ENCODE measurements at places on chromosomes 4 and X.
A peak's percentile ranks its signal among the peaks of the same experiment; 100 is the strongest.

DNA sequence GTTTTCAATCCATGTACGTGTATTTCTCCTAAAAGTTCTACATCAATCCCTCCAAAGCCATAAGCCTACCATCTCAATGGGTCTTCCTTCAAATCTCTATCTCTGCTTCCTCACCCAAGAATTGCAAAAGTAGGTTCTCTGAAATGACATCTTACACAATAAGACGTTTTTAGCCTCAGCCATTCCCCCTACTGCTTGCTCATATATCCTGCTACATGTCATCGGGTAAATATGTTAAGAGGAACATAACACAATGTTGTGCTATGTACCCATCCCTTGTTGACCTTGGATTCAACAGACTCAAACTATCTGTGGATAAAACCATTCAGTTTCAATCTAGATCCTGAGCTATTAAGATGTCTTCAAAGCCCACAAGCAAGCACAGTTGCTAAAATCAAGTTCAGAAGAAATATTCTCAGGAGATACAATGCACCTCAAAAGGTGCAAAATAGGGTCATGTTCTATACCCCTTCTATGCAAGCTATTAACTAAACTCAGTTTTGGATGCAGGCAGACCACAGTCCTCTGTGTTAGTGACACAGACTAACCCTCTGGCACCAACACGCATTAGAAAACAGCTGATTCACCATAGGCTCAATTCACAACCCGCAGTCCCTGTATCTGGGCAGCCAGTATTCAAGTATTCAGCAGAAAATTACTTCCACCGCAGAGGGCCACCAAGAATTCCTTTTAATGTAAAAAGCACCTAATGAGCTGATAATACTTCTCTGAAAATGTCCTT is 56.8 kb downstream of the CD99L2 start:
- DNase-seq, result peak; percentile 47

- no peak for DNase-seq
These were observed 6.8 kb upstream of the OCIAD2 start for GRCh38 chr4:48913346-48913745.

- DNase-seq, result peak; percentile 71
These were observed 9.1 kb downstream of the WFS1 start for GRCh38 chr4:6278801-6279197.

DNA sequence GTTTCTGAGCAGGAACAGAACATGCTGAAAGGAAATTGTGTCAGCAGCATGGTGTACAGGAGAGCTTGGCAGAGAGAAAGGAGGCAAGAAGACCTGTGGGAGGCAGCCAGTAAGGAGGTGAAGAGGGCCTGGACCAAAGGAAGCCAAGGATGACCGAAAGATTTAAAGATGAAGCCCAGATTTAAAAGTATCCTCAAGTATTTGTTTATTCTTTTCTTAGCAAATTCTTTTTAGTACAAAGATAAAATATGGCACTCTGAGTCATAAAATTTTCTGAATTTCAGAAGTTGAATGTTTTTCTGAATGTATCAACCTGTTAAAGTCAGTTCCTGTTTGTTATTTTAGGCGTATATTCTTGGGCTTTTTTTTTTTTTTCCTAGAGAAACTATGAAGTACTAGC is 3.5 kb downstream of the PKD2 start:
- DNase-seq, result no peak

GRCh38 chr4:126061655-126062054 is 746.9 kb downstream of the FAT4 start:
- no peak for DNase-seq

DNA sequence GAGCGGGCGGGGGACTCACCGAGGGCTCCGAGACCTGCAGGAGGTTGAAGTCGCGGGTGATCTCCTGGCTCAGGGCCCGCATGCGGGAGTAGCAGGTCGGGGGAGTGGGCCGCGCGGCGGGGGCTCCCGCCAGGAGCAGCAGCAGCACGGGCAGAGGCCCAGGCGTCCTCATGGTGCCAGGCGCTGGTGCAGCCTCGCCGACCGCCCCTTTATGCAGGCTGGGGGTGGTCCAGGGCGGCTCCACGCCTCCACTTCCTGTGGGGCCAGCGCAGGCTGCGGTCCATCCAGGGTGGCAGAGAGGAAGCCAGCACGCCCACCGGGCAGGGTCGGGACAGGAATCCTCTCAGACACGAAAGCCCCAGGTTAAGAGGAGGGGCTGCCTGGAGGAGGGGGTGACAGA is at the start of gene CYTL1:
Gene CYTL1, minus strand, starts transcription at position 185 of the 400 bp plus-strand sequence. Its CDS starts 13 bp downstream, at position 172.
- no peak for DNase-seq

DNA sequence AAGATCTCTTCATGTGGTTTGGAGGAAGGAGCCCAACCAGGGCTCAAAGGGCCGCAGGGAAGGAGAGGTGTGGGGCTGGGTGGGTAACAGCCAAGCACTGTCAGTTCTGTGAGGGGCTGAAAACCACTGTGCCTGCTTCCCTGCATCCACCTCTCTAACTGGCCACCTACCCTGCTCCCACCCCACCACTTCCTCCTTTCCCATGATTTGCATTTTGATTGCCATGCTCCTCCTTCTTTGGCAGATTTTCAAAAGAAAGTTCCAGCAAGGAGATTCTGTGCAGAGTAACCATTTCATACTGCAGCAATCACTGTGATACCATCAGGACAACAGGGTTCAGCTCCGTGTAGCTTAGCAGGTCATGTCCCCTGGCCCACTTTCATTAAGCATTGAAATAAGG is 1.8 kb downstream of the ZNF674 start:
- no peak for DNase-seq

DNA sequence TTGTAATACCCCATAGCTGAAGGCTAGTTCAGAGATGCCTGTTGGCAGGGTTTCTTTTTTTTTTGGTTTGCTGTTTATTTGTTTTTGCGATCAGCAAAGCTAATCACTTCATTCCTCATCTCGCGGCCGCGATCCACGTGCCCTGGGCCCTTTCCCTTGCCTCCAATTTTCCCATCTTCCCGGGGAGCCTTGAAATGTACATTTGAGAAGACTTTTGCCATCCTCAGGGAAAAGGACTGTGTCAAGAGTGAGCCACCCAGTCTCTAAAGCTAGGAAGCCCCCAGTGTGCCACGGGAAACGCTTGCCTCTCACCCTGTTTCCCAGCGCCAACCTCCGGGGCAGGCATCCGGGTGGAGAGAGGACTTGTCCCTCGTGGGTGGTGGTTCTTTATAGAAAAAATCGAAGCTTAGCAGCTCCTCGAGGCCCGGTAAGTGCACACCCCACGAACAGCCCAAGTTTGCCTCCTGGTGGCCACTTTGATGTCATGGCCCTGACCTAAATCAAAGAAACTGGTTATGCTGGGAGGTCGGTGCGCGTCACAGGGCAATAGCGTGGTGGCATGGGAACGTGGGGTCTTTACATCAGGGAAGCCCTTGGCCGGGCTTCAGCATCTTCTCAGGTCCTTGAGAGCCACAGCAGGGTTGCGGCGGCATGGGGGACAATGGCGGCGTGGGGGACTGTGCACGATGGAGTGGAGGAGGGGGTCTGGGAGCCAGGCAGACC is 42.0 kb downstream of the MAP7D3 start:
- DNase-seq, result no peak

GRCh38 chr4:90357117-90357710 is 230.0 kb downstream of the CCSER1 start:
- peak; percentile 29 for DNase-seq

DNA sequence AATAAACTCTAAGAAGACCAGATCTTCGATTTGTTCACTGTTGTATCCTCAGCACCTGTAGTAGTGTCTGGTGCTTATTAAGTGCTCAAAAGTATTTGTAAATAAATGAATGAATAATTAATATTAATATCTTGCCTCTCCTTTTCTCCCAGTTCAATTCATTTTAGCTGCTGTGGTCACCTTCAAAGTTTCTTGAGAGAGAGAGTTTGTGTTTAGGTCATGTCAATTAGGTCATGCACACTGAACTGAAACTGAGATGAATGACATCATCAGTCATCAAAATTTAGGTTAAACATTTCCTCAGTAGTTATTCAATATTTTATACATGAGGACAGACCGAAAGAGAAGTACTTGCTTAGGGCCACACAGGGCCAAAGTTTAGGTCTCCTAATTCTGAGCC is 73.5 kb downstream of the ANXA3 start:
- DNase-seq, result no peak

DNA sequence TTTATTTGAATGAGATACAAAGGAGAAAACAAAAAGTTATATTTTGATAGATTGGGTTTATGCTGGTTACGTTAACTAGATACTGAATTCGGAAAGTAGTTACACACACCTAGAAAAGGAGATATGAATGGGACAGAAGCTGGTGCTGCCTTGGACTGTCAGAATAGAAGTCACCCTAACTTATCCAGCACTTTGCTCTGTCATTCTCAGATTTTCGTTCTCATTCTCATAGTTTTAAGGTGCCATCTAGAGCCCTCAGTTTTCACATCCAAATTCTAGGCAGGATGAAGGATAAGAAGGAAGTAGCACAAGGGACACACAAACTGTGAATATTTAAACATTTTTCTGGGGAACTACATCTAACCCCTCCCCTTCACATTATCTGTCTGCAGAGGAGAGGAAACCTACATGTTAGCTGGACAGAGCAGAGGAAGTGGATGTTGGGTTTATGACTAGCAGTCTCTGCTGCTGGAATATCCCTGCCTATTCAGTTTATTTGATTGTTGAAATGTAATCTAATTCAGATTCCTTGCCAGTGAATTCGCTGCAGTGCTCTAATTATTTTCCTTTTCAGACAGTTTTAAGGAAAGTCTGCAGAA is 521.9 kb downstream of the FAT4 start:
- no peak for DNase-seq

DNA sequence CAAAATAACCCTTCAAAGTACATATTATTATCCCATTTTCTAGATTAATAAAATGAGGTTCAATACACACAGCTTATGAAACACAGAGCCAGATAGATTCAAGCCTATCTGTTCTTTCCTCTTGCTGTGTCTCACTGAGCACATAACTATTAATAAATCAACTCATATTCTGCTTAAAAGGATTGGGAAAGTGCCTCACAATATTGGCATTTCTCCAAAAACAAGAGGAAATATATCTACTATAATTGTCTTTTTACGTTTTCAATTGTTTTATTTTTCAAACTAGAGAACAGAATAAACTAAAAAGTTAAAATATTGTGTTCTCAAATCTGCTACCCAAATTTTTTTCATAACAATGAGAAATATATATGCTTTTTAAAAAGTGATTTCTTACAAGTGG is 15.8 kb downstream of the DCHS2 start:
- DNase-seq, result no peak

GRCh38 chr4:103802766-103803165 is 83.0 kb upstream of the TACR3 start:
- DNase-seq, result no peak

GRCh38 chrX:101419489-101419888 is 11.5 kb downstream of the HNRNPH2 start:
- no peak for DNase-seq

GRCh38 chr4:81166458-81167160 is 48.4 kb downstream of the PRKG2 start:
- DNase-seq, result no peak

DNA sequence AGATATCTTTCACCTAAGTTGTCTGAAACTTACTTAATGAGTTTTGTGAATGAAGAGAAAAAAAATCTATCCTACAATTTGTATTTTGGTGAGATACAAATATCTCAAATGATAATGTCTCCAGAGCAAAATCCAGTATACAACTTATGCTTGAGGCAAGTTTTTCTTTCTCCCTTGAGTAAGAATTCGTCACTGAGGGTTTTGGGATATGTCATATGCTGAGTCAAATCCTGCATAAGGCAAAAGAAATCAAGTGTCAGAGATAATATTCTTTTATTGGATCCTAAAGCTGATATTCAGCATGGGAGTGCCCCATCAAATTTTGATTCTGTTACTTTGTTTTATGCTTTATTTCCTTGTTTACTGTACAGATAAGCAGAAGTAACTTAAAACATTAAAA is 1308.6 kb downstream of the ARAP2 start:
- DNase-seq, result no peak

GRCh38 chr4:11507920-11508319 is 79.2 kb upstream of the HS3ST1 start:
- no peak for DNase-seq

DNA sequence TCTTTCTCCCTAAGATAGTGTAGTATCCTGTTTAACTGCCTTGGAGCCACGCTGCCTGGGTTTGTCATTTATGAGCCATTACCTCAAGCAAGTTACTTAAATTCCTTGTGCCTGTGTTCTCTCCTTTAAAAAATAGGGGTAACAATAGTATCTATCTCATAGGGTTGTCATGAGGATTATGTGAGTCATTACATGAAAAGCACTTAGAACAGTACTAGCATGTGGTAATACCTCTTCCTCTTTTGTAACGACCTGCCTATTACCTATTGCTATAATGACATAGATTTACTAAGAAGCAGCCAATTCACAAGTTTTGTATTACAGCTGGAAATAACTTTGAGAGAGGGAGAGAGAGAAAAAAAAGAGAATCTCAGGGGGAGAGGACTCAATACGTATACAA is 834.7 kb downstream of the RAPGEF2 start:
- no peak for DNase-seq

GRCh38 chrX:140762061-140762460 is 52.5 kb downstream of the LINC00632 start:
- no peak for DNase-seq

GRCh38 chr4:41957634-41958033 is 22.4 kb downstream of the TMEM33 start:
- DNase-seq, result peak; percentile 10

DNA sequence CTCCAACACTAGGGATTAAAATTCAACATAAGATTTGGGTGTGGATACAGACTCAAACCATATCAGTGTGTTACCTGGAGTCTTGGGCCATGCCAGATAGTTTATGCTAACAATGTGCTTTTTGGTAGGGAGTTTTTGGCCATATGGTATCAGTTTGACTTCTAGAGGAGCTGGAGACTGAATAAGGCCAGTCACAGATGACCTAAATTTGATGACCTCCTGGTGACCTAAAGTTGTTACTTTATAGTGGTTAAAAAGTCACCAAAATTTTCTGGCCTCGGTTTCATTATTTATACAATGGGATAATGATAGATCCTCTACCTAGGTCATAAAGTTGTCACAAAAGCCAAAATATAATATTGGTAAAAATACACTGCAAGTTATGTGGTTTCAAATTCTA is 877.1 kb downstream of the RAPGEF2 start:
- DNase-seq, result no peak

GRCh38 chrX:130176354-130176776 is 4.6 kb downstream of the RAB33A start:
- DNase-seq, result no peak

DNA sequence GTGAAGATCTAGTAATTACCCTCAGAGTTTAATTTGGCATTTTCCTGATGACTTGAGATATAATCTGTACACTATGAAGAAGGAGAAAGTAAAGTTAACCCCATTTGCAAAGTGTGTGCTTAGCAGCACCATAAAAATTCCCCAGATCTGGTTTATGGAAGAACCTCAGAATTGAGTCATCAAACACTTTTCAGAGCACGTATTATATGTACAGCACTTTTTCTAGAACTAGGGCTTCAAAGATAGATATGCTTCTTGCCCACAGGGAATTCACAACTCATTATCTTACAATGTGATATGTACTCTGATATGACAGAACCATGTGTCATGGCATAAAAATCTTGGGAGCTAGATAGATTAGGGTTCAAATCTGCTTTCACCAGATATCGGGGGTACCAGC is 150.9 kb downstream of the SLC10A7 start:
- no peak for DNase-seq

- peak; percentile 1 for DNase-seq
These were observed 18.4 kb downstream of the IQSEC2 start for GRCh38 chrX:53262918-53263394.

- no peak for DNase-seq
These were observed 39.2 kb upstream of the MSMO1 start for GRCh38 chr4:165288226-165288625.

Measured in GF-D8 (cell line).